ENCODE measurements at places on chromosomes 16 and 17.
A peak's percentile ranks its signal among the peaks of the same experiment; 100 is the strongest.

- no peak for DNase-seq
These were observed 153.6 kb downstream of the KATNIP start for GRCh38 chr16:27703545-27703944.

DNA sequence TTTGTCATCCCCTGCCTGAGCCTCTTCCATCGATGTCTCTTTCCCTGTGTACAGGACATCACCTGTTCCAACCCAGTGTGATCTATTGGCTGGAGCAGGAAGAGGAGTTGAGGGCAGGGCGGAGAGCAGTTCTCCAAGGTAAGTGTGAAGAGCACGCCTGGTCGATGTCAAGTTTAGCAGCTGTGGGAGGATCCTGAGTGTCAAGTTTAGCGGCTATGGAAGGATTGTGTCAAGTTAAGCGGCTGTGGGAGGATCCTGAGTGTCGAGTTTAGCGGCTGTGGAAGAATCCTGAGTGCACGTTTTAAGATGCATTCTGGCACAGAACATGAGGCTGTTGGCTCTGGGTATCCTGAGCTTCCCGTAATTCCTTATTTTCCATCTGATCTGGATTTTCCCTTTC is 7.2 kb downstream of the ZNF778 start:
- no peak for DNase-seq

DNA sequence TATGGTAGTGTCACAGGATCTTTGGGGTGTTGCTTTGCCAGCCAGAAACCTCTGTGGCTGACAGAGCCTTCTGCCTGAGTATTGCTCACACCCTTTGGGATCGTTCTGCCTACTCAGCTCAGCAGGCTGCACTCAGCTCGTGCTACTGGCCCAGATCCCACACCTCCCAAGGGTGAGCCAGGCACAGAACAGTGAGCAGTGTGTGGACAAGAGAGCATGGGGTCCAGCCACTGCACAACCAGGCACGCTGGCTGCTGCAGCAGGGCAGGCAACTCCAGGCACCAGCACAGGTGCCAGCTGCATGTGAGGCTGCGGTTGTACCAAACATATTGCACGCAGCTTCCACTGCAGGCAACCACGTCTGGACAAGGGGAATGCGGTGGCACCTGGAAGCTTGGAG is 84.9 kb downstream of the CYB561 start:
- DNase-seq = no peak

- DNase-seq = no peak
These were observed 97.7 kb downstream of the GSG1L start for GRCh38 chr16:27965801-27966200.

DNA sequence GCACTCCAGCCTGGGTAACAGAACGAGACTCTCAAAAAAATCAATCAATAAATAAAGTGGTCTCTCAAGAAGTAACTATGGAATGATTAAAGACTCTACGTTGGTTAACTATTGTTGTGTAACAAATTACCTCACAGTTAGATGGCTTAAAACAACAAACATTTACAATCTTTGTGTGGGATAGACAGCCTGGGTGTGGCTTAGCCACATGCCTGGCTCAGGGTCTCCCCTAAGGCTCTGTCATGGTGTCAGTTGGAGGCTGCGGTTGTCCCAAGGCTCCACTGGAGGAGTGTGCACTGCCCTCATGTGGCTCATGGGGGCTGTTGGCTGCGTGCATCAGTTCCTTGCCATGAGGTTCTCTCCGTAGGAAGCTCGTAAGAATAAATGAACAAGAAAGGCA is 294.5 kb downstream of the SNX29 start:
- peak; percentile 8 for DNase-seq

DNA sequence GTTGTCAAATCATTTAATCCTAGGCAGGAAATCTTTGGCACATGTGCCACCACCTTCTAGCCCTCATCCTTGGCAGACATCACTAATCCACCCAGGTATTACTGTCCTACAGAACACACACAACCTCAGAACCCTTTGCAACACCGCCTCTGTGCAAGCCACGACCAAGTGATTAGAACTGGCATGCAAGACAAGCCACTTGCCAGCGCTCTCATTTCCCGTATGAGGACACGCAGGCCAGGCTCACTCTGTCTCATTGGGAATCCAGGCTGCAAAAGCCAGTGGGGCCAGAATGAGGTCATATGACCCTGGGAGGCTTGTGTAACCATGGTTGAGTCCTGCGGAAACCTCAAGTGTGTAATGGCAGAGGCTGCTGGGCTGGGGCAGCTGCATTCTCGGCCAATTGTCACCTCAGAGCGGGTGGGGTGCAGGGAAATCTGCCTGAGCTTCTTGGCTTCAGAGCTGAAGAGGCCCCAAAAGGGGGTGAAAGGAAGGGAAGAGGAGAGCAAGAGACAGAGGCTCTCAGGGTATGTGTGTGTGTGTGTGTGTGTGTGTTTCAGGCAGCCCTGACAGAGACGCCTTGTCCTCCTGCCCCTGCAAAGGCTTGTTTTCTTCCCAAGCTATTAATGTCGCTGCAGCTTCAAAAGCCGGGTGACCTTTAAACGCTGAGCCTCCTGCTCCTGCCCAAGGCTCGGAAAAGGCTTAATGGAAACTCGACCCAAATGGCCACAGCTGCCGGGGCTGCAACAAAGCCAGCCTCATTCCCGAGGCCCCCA is 43.2 kb upstream of the MRPS23 start:
- DNase-seq = peak; percentile 99
